ENCODE measurements at places on chromosomes 2 and 18.

DNA sequence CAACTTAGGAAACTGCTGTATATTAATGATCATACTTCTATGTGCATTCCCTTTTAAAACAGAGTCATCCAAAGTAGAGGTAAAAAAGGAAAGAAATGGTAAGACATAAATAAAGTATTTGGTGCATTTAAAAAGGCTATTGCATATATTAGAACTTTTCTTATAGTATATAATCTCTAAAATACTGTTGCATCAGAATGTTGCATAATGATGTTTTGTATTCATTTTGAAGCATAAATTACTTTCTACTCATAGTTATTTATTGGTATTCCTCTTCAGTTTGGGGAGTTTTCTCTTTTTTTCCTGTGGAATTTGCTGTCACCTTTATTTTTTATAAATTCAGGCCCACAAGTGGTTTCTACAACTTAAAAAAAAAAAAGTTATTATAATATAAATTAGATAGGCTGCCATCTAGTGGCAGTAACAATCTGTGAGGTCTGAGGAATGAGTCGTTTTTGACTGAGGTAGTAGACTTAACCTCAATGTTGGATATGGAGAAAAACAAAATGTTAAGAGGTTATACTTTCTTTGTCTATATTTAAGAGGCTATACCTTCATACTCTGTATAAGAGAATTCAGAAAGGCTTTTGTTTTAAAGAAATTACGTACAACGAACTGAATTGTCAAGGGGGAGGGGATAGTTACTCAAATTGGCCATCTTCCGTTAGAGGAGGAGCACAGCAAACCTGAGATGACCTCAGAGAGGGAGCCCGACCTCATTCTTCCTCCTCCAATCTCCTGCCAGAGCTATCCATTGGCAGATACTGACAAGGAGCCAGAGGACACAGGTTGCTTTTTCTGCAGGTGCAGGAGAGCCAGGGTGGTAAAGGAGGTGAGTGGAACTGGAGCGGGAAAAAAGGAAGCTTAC is 23.8 kb downstream of the ANKAR start:
- no peak for DNase-seq

- DNase-seq: no peak
These were observed 124.6 kb downstream of the VIT start for GRCh38 chr2:36820942-36821605.

GRCh38 chr2:177289824-177290628 is 25.5 kb upstream of the NFE2L2 start:
- no peak for DNase-seq

- DNase-seq: no peak
These were observed 133.3 kb downstream of the PTRHD1 start for GRCh38 chr2:24659862-24660261.

- DNase-seq: no peak
These were observed 114.1 kb downstream of the CRIM1 start for GRCh38 chr2:36469710-36470109.

DNA sequence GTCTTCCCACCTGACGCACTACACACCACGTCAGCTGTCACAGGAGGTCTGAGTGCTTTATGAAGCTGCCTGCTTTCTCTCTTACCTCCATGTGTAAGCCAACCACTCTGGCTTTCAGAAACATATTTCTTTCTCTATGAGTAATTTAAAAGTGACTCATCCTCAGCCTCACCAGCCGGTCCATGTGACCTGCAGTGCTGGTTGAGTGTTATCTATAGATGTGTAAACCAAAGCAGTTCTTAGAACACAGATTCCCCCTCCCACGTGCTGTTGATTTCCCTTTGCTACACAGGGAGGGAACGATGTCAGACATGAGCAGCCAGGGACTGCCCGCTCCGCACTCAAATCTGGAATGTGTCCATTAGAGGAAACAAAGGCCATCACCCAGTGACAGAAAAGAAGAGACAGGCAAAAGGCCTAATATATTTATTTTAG is 157.8 kb downstream of the BCL2 start:
- DNase-seq: peak; percentile 42

GRCh38 chr2:96952976-96953610 is 33.3 kb downstream of the FAM178B start:
- no peak for DNase-seq

DNA sequence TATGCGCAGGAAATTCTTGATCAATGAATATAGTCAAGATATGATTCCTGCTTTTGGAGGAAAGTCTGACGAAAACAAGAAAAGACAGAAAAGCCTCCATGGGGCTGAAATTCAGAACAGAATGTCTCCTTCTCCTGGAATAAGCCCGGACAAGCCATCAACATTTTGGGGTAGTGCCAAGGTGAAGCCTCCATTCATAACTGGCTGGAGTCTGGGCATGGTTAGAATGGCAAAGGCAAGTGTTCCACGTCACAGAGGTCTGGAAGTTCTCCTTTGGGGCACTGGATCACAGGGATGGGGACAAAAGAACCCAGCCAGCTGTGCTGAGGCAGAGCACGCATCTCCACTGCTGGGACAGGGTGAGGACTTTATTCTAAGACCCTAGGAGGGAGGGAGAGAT is 505.7 kb downstream of the CMPK2 start:
- no peak for DNase-seq

DNA sequence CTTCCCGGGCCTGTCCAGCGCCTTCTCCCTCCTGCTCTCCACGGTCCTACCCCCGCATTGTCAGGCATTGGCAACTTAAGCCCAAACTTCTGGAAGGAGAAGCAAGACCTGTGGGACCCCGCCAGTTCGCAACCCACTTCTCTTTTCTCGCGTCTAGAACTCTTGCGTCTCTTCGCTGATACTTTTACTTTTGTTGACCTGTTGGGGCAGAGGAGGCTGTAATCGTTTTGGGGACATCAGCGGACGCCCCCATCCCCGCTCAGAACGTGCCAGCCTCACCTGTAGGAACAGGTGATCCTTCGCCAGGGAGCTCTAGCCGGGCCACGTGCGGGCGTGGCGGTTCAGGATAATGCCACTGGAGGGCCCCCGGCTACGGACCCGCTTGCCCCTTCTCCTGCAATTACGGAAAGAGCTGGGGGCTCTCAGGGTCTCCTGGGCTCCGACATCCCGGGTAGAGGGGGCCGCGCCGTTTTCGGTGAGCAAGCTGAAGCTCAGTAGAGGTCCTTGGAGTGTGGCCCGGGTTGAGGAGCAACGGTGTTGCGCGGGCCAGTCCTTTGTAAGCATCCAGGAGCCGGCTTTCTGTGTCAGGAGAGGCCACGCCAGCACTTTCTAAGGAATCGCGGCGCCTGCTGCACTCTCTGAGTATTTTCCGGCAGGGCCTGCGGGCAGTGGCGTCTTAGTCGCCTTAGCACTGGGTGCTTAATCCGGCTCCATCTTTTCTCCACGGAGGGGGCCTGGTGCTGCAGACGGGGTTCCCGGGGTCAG is 1.6 kb downstream of the MTCL1 start:
- DNase-seq: no peak

DNA sequence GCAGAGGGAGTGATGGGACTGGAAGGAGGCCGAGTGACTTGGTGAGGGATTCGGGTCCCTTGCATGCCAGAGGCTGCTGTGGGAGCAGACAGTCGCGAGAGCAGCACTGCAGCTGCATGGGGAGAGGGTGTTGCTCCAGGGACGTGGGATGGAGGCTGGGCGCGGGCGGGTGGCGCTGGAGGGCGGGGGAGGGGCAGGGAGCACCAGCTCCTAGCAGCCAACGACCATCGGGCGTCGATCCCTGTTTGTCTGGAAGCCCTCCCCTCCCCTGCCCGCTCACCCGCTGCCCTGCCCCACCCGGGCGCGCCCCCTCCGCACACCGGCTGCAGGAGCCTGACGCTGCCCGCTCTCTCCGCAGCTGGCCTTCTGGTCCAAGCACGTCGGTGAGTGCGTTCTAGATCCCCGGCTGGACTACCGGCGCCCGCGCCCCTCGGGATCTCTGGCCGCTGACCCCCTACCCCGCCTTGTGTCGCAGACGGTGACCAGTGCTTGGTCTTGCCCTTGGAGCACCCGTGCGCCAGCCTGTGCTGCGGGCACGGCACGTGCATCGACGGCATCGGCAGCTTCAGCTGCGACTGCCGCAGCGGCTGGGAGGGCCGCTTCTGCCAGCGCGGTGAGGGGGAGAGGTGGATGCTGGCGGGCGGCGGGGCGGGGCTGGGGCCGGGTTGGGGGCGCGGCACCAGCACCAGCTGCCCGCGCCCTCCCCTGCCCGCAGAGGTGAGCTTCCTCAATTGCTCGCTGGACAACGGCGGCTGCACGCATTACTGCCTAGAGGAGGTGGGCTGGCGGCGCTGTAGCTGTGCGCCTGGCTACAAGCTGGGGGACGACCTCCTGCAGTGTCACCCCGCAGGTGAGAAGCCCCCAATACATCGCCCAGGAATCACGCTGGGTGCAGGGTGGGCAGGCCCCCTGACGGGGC is 4.6 kb downstream of the PROC start:
- DNase-seq: no peak

- DNase-seq: no peak
These were observed 110.3 kb downstream of the FAM210A start for GRCh38 chr18:13616041-13616440.

DNA sequence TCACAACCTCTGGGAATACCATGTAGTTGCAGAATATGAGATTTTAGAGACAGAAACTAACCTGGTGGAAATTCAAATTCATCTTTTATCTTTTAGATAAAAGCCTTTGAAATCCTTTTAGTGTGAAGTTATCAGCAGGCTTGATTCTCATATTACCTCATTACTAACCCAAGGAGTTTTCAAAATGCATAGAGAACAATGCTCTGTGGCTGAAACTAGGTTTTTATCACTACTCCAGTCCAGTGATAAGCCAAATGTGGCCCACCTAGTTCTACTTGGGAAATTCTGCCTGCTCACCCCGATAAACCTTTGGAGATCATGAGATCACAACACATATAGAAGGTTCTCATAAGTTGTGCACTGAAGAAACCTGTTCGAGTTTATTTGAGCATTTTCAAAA is 121.7 kb downstream of the MMADHC start:
- no peak for DNase-seq

GRCh38 chr2:143940720-143941119 is 579.2 kb downstream of the ZEB2 start:
- DNase-seq: no peak

GRCh38 chr18:41170346-41170745 is 784.7 kb upstream of the PIK3C3 start:
- DNase-seq: no peak

DNA sequence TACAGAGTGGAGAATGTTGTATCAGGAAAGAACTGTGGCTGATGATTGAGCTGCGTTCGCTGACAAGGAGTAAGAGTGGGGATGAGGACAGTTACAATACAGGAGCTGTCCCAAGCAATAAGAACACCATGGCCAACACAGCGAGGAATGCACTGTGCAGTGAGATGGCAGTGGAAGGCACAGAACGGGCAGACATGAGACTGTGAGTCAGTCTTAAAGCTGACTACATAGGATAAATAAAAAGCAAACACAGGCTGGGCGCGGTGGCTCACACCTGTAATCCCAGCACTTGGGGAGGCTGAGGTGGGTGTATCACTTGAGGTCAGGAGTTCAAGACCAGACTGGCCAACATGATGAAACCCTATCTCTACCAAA is 89.8 kb downstream of the CABYR start:
- DNase-seq: no peak

DNA sequence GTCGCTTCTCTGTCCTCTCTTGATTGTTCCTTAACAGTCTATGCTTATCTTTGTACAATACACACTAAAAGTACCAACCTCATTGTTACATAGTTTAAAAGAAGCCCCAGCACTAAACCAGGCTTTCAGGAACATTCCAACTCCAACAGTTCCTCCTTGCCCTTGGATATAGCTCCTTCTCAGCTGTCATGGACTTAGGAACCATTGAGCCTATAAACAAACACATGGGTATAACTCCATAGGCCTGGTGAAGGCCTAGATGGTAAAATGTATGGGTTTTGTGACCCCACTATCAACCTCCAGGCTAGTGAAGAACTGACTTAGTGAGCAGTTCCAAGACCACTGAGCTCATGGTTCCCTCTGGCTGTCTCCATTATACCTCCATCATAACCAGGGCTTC is 74.8 kb upstream of the SLC39A10 start:
- DNase-seq: no peak

DNA sequence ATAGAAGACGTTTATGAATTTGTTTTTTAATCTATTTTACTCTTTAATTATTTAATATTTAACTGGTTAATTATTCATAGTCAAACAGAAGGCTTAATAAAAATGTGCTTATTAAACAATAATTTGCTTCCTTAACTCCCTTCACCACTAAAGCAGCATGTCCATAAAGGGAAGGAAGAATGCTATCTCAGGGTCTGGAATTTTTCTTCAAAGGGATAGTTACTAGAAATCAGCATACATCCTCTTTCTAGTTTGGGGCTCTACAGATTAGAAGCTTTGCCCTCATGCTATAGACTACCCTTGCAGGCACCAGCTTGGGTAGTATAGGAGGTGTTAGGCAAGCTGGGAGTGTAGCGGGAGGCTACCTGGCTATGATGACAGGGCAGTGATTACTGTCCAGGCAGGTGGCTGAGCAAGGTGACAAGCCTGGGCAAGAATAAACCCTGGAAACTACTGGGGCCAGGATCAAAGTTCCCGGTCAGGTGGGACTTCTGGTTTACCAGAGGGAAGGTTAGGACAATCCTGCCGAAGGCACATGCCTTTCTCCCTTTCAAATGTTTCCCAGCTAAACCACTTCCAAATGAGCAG is 276.0 kb upstream of the REV1 start:
- no peak for DNase-seq

GRCh38 chr2:30216157-30216556 is 15.2 kb upstream of the LBH start:
- no peak for DNase-seq

GRCh38 chr2:19632403-19632991 is 269.3 kb downstream of the TTC32 start:
- DNase-seq: no peak

Data from stimulated activated CD8-positive, alpha-beta memory T cell treated with anti-CD3 and anti-CD28 coated beads, Interleukin-4, amount 100 ng/mL, for 1 hour (primary cell).